Left ventricle myocardium inferior (tissue), 1 donor: ENCODE measurements at places on chromosomes 2 and 18.

DNA sequence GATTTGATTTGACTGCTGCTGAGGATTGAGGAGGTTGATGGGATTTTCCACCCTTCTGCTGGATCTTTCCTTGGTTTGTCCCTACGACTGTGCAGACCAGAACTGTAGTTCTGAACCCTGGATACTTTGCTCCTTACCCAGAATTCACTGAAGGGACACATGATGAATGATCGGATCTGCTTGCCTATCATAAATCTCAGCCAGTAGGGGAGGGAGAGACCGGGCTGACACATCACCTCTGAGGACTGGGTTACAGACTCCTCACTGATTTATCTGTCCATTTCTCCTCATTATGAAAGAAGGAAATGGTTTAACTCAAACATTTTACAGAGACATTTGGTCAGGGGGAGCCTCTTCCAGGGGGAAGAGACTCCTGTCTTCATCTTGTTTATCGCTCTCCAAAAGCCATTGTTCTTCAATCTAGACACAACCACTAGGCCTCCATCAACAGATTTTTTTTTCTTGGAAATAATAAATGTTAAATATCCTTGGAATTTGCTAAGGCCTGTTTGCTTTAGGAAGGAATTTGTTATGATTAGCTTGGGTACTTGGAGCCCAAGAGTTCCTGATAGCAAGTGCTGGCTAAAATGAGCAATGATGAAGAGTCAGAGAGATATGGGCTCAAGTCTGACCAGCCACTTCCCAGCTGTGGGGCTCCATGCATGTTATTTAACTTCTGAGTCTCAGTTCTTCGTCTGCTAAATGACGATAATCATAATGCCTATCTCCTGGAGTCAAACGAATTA is 925.5 kb downstream of the SLC4A3 start:
- DNase-seq = no peak

- DNase-seq = no peak
Measured at GRCh38 chr2:40103590-40103989, 324.5 kb upstream of the THUMPD2 start.

DNA sequence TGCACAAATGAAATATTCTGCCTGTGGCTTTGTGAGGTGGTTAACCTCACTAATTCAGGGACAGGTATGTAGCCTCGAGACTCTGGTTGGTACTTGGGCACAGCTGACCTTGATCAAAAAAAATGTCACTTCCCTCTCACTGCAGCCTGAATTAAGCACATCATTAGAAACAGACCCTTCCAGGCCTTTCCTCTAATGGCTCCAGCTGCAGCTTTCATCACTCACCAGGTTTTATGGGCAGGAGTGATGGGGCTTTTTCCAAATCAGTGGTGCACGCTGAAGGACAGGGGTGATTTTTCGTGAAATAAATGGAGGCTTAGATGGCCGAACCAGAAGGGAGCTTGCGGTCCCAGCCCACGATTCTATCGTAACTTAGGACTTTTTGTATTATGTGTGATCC is 213.0 kb upstream of the RAB12 start:
- no peak for DNase-seq

DNA sequence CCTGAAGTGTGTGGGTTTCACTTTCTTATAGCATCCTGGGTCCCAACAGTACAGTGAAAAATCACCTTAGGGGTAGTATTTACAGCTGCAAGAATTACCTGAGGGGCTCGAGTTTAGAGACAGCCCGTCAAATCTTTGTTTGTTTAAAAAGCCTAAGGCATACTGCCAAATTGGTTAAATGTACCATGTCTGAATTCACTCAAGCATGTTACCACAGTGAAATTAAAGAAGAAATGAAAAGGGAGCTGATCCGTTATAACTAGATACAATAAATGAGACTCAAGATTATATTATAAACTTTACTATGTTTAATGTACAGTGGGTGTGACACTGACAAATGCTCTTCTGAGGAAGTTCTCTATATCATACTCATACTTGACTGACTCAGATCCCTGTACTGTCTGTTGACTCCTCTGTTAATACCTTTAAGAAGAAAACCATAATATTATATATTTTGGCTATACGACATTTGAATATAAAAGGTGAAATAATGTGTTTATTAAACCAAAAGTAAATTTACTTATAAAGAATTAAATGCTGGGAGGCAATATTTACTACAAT is 107.3 kb downstream of the TMEFF2 start:
- DNase-seq = no peak

DNA sequence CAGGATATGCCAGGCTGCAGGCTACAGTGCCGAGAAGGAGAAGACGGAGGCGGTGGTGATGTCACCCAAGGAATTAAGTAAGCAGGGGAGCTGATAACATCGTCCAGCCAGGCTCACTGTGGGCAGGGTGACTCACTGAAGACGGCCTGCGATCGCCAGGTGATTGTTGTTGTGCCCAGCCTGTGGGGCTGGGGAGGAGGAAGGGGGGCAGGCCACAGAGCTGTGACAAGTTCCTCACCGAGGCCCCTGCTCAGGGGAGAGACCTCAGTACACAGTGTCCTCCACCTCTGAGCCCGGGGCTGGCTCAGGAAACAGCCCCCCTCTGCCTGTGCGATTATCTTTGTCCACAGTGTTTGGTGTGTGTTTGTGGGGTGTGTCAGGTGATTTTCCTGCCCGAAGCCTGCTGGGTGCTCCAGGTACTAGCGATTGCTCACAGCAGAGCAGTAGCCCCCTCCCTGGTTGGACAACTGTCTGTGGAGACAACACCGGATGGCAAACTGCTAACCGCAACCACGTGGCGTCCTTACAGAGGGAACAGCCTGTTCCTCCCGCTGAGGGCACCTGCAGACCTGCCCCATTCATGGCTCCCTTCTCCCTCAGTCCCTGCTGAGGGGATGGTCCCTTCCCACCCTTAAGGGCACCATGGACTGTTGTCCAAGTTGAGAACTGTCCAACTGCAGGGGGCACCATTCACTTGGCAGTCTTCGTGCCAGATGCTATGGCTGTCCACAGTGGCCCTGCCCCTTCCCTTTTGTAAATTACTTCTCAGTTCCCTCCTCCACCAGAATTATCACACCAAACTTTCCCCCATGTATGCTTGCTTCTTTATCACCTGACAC is 95.1 kb downstream of the ZFP36L2 start:
- DNase-seq = peak; percentile 63
